ENCODE measurements at places on chromosomes 4 and X.

GRCh38 chr4:138627096-138627495 is 384.9 kb upstream of the SLC7A11 start:
- DNase-seq = no peak

- DNase-seq = no peak
Observed at GRCh38 chrX:16335181-16335580, 167.9 kb downstream of the MAGEB17 start.

GRCh38 chr4:10671366-10671765 is 13.2 kb downstream of the CLNK start:
- DNase-seq = no peak

- DNase-seq = no peak
Observed at GRCh38 chrX:103498786-103499185, 20.5 kb downstream of the RAB40A start.

GRCh38 chr4:98544818-98545414 is 113.5 kb downstream of the TSPAN5 start:
- DNase-seq = no peak

Data from mucosa of descending colon (tissue), 3 donors.